ENCODE measurements at places on chromosomes 1 and 21. TPM values are rescaled to one million over a fixed set of nuclear protein-coding genes. Genes with fewer than 3 reads are reported as not detected.
A peak's percentile ranks its signal among the peaks of the same experiment; 100 is the strongest.

GRCh38 chr21:17451364-17451891 lies 61.4 kb upstream of the CXADR start:
- DNase-seq = no peak

GRCh38 chr1:167500283-167500860 lies 18.0 kb downstream of the CD247 start:
- DNase-seq = no peak

- DNase-seq = no peak
These were observed 19.2 kb downstream of the NLRP3 start for GRCh38 chr1:247435030-247435758.

DNA sequence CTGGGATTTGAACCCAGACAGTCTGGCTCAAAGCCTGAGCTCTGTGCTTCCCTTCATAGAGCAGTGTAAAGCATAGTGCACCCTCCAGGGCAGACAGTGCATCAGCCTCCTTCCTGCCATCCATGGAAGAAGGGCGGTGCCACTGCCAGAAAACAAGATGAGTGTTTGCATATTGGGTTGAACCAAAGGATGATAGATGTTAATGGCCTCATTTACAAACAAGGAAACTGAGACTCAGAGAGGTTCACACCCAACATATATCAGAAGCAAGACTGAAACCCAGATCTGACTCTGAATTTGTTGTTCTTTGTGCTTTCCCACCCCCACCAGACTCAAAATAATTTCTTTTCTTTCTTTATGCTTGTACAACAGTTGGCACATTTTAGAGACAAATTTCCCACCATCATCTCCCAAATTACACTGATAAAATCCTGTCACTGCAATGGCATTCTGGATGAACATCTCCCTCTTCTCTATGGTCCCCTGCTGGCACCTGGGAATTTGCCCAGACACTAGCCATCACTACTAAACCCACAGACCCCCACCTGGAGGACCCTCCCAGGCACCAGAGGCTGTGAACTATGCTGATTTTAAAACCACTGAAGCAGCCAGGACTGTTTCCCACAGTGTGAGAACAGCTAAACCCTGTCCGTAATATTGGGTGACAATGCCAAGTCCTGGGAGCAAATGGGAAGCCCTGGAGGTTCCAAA lies 45.4 kb upstream of the MPZL1 start:
- no peak for DNase-seq

GRCh38 chr1:9413071-9413876 lies 120.6 kb downstream of the SPSB1 start:
- peak; percentile 46 for DNase-seq

DNA sequence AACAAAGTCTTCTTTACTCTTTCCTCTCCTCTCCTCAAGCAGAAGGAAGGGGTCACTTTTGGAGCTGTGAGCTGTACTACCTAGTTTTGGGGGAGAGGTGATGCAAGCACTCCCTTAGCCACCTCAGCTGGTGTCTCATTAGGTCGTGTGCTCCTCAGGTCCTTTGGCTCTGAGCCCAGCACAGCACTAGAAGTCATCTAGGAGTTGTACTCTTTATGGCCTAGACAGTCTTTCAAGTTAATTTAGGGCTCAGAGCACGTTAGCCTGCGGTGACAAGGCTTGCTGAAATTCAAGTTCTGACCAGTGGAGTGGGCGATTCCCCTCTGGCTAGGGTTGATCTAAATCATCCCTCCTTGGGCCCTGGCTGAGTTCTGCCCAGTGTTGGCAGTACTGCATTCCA lies 48.0 kb upstream of the WDR26 start:
- DNase-seq = no peak

GRCh38 chr1:208071435-208072031 lies 160.6 kb upstream of the CD34 start:
- no peak for DNase-seq

- DNase-seq = no peak
These were observed 7.0 kb downstream of the TCHH start for GRCh38 chr1:152107984-152108881.

GRCh38 chr1:62082456-62083363 lies 111.9 kb upstream of the L1TD1 start:
- peak; percentile 50 for DNase-seq

DNA sequence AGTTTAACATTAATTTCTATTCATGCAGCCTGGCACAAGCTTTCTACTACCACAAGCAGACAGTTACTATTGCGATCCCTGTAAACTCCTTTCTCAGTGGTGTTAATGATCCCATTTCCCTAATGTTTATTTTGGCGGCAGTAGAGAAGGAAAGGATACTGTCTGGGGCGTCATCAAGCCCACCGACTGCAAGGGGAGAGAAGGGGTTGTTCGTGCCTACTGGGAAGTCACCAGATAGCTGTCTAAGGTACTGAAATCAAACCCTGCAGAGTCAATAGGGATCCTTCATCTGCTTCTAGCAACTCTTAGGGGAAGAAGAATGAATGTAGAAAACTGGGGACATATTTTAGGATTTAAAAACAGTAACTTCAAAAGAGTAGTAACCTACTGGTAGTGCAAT lies 95.2 kb upstream of the ADAR start:
- DNase-seq = no peak

Gene HES2
- 0.21 TPM for total RNA-seq

Gene OR6N1
- not detected for total RNA-seq

Gene C1orf94
- not detected for total RNA-seq

Gene UBE2U
- not detected for total RNA-seq

All from activated CD4-positive, alpha-beta T cell treated with anti-CD3 and anti-CD28 coated beads, Interleukin-2, amount 10 ng/mL, durations not matched to agents 7 days and 5 days (primary cell).